ENCODE measurements at places on chromosomes 2 and 18. TPM values are rescaled to one million over a fixed set of nuclear protein-coding genes. Genes with fewer than 3 reads are reported as not detected.

Gene ADRA2B
- under 0.01 TPM for total RNA-seq

Gene NBEAL1
- total RNA-seq: 66.2 TPM

Gene PKDCC
- total RNA-seq: 14.0 TPM

Gene CLEC4F
- 0.36 TPM for total RNA-seq

Gene CD207
- not detected for total RNA-seq

Gene SCYGR2
- total RNA-seq: not detected

Gene LRRC30
- total RNA-seq: not detected

Gene KCNIP3
- total RNA-seq: 168 TPM

Gene RNMT
- 38.9 TPM for total RNA-seq

Gene TUBA4B
- total RNA-seq: not detected

Gene RAMP1
- total RNA-seq: 0.33 TPM

Measured in melanocyte of skin (primary cell).